ENCODE measurements at places on chromosomes 5 and 9.
A peak's percentile ranks its signal among the peaks of the same experiment; 100 is the strongest.

DNA sequence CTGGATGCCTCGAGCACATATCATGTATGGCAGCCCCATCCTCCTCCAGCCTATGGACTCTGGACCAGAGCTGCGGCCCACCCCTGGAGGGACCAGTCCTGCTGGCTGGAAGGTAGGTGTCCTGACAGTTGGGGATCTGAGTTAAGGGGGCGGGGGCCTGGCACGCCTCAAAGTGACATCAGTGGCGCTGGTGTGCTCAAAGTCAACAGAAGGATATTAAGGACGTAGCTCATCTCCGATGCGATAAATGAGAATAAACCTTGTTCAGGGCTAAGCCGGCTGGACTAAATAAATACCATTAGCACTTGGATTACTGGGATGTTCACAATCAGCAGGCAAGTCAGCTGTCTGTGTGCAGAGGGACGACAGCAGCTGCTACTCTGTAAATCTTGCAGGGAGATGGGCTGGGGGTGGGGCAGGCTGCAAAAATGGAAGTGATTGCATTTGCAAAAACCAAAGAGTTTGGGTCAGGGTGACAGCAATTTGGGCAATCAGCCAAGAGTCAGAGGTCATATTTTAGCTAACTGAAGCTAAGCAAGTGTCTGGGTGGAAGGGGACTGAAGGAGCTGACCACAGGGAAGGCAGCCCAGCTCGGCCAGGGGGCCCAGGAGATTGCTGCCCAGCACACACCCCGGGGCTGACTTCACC is 80.0 kb upstream of the LRRTM2 start:
- DNase-seq = no peak

- peak; percentile 39 for DNase-seq
Observed at GRCh38 chr9:3441197-3441816, 84.5 kb downstream of the RFX3 start.

DNA sequence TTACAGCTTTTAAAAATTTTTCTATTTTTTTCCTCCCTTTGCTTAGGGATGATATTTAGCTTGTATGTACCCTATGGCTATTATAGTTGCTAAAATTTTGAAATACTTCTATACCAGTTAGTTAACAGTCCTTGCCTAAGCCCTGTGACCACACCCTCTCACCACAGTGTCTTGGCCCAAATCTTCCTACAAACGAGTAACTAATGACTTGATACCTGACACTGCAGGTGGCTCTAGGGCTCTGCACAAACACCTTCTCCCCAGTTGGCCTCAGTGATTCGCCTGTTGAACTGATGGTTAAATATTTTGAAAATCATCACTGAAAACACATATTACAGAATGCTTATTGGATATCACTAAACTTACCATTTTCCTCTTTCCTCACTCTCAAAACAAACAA is 449.6 kb upstream of the CHD1 start:
- no peak for DNase-seq

GRCh38 chr9:97853056-97853843 is at the start of gene FOXE1:
Gene FOXE1 (plus strand): TSS chr9:97853226. CDS start chr9:97853915, 689 bp downstream.
- no peak for DNase-seq

- DNase-seq = no peak
Observed at GRCh38 chr5:76782444-76782843, 36.4 kb upstream of the F2RL1 start.

GRCh38 chr5:5066276-5067186 is 73.6 kb upstream of the ADAMTS16 start:
- no peak for DNase-seq

DNA sequence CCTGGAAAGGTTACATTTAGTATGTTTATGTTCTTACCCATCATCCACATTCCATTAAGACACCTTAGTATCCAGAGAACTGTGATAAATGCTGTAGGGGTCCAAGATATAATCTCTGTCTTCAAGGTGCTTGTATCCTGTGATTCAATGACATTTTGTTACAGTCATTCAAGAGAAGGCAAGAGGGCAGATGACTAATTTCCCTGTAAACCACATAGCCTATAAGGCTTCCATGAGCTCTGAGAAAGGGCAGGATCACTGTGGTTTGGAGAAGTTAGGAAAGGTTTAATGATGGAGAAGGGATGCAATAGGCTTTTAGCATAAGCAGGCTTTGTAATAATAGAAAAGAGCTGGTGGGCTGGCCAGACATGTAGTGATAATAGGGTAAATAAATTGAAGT is 40.0 kb downstream of the PAPPA start:
- no peak for DNase-seq

- no peak for DNase-seq
Observed at GRCh38 chr5:142807372-142807911, 37.3 kb downstream of the ARHGAP26 start.

DNA sequence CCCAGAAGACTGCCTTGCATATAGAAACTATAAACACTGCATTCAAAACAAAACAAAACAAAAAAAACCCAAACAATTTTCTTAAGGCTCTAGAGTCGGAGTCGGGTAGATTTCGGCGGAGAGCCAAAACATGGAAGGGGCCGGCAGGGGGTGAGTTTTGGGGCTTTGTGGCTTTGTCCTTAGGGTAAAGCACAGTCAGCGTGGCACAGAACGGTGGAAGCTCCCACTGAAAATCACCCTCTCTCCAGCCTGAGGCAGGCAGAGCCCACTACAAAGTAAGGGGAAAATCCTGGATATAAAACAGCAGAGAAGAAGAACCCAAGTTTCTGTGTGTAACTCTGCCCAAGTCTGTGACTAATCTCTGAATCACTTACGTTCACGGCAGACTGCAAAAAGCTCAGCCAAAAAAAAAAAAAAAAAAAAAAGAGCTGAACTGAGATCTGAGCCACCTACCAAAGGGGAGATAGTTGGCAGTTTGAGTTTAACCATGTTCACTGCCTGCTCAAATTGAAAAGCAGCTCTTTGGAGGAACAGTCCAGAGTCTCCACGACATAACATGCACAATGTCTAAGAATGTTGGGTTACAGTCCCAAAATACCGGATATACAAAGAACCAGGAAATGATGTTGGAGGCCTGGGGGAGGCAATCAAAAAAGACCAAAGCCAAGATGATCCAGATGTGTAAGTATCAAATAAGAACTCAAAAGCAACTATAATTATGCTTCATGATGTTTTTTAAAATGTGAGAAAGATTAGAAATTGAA is 26.6 kb upstream of the OR2K2 start:
- DNase-seq = peak; percentile 28

GRCh38 chr5:55231029-55231918 is 2.1 kb downstream of the CCNO start:
- DNase-seq = no peak

DNA sequence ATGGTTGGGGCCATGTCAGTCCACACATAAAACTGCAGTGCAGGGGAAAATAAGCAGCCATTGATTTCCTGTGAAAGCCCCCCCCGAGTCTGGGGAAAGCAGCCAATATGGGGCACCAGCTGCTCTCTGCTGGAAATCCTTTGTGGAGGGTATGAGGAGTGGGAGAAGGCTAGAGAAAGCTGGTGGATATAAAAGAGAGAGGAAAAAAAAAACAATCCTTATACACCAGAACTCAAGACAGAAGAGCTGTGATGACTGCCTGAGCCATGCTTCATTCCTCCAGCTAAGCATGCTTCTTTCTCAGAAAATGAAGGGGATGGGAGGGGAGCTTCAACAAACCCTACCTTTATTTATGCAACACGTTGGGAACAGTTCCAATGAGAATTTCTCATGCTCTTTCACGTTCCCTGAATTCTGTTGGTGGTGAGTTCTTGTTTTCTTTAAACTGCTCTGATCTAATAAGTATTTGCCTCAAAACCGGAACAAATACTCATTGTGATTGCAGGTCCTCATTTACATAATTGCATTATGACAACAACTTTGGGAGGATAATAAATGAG is 688.0 kb upstream of the SEMA6A start:
- DNase-seq = no peak

DNA sequence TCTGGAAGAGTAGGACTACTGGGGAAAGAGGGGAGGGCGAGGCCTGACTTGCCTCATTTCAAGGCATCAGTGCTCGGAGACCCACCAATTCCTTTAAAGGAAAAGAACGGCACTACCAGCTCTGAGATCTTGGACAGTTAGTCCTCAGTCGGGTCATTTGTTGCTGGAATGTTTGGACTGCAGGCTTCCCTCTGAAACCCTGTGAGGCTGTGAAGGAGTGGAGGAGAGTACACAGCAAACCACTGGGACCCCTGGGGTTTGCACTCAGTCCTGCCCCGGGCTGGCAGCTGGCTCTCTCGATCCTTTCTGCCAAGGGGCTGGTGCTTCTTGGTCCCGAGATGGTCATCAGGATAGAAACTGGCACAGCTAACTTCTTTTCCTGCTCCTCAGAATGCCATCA is 194.5 kb downstream of the TRIO start:
- DNase-seq = no peak

DNA sequence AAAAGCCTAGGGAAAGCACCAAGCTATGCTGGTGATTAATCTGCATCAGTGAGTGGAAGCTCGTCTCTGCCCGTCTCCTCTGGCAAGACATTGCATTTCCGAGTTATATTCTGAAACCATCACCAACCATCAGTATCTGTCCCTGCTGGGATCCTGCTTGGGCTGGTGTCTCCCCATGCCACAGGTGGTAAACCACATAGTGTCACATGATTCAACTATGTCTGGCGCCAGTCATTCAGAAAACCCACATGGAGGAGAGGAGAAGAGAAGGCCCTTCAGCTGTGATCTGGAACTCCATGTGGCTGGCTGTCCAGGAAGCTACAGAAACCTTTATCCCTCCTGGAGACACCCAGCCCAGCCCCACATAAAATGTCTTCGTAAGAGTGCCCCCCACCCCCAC is 4.8 kb downstream of the IL9 start:
- no peak for DNase-seq

- DNase-seq = no peak
Observed at GRCh38 chr9:68507130-68507805, 33.4 kb downstream of the TMEM252 start.

- peak; percentile 97 for DNase-seq
Observed at GRCh38 chr5:111454198-111454622, 58.1 kb downstream of the STARD4 start.

- no peak for DNase-seq
Observed at GRCh38 chr5:98827161-98827560, 53.7 kb downstream of the RGMB start.

- DNase-seq = no peak
Observed at GRCh38 chr5:73693573-73694061, 67.6 kb downstream of the ARHGEF28 start.

DNA sequence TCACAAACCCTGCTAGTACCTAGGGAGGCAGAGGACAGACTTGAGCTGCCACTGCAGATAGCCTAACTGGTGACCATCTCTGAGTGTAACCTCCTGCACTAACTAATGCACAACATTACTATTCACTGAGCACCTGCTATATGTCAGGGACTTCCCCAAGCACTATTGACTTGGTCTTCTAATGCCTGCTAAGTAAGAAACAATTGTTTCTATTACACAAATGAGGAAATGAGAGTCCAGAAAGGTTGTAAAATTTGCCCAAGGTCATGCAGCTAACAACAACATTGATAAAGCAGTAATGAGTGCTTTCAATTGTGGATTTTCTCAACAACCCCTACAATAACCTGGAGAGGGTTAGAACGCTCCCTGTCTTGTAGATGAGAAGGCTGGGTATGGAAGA is 183.7 kb downstream of the ZNF462 start:
- DNase-seq = no peak

GRCh38 chr5:93188876-93189485 is 392.0 kb downstream of the NR2F1-AS1 start:
- no peak for DNase-seq

- DNase-seq = no peak
Observed at GRCh38 chr5:179793468-179794139, at the start of gene LTC4S. Gene LTC4S (plus strand): TSS chr5:179793986. CDS start chr5:179794081, 95 bp downstream.

DNA sequence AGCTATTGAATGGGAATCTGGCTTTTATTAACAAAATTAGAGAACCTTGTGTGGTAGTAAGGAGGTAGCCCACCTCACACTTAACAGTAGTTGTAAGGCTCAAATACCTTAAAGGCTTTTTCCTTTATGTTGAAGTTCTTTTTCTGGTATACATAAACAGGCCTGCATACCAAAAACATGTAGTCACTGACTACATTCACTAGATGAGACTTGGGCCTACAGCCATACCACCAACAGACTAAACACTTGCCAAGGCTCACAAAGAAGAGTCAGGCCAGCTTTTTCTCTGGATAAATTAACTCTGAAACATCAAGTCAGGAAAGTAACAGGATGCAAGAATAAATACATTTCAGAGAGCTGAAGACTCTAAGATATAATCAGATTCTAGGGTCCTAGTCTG is 78.6 kb upstream of the MPDZ start:
- no peak for DNase-seq

- DNase-seq = no peak
Observed at GRCh38 chr5:174172152-174172551, 126.6 kb downstream of the NSG2 start.

- no peak for DNase-seq
Observed at GRCh38 chr5:74822288-74822687, 43.9 kb downstream of the FAM169A start.

DNA sequence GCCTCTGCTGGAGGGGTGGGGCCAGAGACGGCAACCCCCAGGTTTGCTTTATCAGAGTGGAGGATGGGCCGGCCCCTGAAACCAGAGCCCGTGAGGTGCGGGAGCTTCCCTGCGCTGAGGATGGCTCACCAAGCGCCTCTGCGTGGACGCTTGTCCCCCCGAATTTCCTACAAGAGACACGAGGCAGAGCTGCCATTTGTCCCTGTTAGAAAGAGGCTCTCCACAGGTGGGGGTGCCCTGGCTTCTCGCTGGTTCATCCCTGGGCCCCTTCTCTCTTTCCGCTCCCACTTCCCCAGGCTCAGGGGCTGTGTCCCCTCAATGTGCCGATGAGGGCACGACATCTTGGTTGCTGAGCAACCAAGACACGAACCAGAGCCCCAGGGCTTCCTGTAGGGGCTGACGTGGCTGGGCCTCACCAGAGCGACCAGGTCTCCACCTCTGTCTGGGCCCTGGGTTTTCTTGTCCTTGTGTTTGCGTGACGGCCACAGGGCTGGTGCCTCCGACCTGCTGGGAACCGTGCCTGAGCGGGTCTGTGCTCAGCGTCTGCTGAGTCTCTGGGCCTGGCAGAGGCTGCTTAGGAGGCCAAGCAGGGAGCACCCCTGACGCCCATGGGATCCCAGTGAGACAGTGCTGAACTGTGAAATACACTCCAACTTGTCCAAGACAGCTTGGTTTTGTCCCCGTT is 119.6 kb upstream of the COL5A1 start:
- no peak for DNase-seq

GRCh38 chr9:111955048-111955447 is 58.4 kb downstream of the UGCG start:
- no peak for DNase-seq

GRCh38 chr9:97500263-97500662 is 1.2 kb upstream of the TMOD1 start:
- DNase-seq = no peak

Data from SK-N-MC (cell line).